ENCODE measurements at places on chromosomes 1 and 21. TPM values are rescaled to one million over a fixed set of nuclear protein-coding genes. Genes with fewer than 3 reads are reported as not detected.
A peak's percentile ranks its signal among the peaks of the same experiment; 100 is the strongest.

Gene VHLL
- not detected for polyA plus RNA-seq

Gene C1QC
- not detected for polyA plus RNA-seq

Gene TTC22
- 5.5 TPM for polyA plus RNA-seq

Gene SPOCD1
- not detected for polyA plus RNA-seq

Gene FMO2
- polyA plus RNA-seq, result not detected

Gene GBP3
- 10.2 TPM for polyA plus RNA-seq

DNA sequence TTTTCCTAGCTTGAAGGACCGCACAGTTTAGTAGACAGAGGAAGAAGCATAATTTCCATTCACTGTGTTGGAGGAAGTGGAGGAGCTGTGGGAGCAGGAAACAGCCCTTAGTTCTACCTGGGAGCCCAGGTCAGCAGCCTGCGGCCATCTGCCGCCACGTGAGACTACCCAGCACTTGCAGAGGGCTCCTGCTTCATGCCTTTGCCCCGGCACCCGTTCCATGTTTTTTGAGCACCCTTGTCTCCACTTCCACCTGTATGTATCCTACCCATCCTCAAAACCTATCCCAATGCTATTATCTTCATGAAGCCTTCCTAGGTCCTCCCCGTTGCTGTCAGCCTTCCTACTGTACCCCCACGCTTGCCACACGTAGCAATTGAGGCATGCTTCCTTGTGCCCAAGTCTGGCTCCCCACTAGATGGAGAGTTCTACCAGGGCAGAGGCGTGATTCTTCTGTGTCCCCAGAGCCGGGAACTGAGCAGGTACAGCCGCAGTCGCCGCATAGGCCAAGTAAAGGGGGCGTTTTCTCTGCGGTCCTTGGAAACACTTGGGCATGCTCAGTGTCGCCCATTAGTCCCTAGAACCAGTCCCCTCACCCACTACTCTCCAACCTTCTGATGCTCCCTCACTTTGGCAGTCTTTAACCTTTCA, 1.9 kb downstream of the SLC6A9 start:
- DNase-seq, result no peak
- H3K4me1 ChIP-seq, result peaks cover 18% of the 10 kb centered on the region
- H3K4me3 ChIP-seq, result peak overlapping the region; percentile 66

DNA sequence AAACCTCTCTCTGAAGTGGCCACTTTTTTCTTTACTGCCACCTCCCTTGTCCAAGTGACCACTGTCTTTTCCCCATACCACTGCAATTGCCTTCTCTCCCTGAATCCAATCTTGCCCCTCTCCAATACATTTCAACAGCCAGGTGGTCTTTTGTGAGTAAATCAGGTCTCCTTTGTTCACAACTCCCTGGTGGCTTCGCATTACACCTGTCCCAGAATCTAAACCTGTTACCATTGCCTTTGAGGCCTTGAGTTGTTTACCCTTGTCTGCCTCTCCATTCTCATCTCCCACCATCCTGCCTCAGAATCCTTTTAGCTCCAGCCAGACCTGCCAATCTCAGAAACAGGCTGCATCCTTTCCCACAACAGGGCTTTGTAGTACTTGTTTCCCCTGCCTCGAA, 21.8 kb upstream of the DYNLT5 start:
- H3K4me3 ChIP-seq, result no peak overlapping the region
- H3K27me3 ChIP-seq, result no peaks in the 10 kb centered on the region
- no peak overlapping the region for H3K27ac ChIP-seq
- no peak for DNase-seq

- no peak overlapping the region for H3K27ac ChIP-seq
- H3K4me1 ChIP-seq, result no peaks in the 10 kb centered on the region
- H3K4me3 ChIP-seq, result no peak overlapping the region
- DNase-seq, result no peak
- H3K36me3 ChIP-seq, result no peaks in the 10 kb centered on the region
- no peaks in the 10 kb centered on the region for H3K27me3 ChIP-seq
Observed at GRCh38 chr1:41580021-41580420, 95.5 kb upstream of the EDN2 start.

GRCh38 chr1:51627672-51628071, 10.8 kb downstream of the OSBPL9 start:
- no peak overlapping the region for H3K4me3 ChIP-seq
- H3K36me3 ChIP-seq, result no peaks in the 10 kb centered on the region
- no peaks in the 10 kb centered on the region for H3K4me1 ChIP-seq

GRCh38 chr1:167641786-167642500, 11.9 kb downstream of the RCSD1 start:
- peak; percentile 48 for DNase-seq
- peaks cover 99% of the 10 kb centered on the region for H3K4me1 ChIP-seq
- no peak overlapping the region for H3K4me3 ChIP-seq
- H3K36me3 ChIP-seq, result peaks cover 26% of the 10 kb centered on the region
- H3K27ac ChIP-seq, result peak overlapping the region; percentile 39
- H3K27me3 ChIP-seq, result no peaks in the 10 kb centered on the region

- no peaks in the 10 kb centered on the region for H3K4me1 ChIP-seq
- no peak overlapping the region for H3K4me3 ChIP-seq
- no peaks in the 10 kb centered on the region for H3K27me3 ChIP-seq
- H3K27ac ChIP-seq, result no peak overlapping the region
Observed at GRCh38 chr1:8016210-8016894, 9.8 kb downstream of the ERRFI1 start.

DNA sequence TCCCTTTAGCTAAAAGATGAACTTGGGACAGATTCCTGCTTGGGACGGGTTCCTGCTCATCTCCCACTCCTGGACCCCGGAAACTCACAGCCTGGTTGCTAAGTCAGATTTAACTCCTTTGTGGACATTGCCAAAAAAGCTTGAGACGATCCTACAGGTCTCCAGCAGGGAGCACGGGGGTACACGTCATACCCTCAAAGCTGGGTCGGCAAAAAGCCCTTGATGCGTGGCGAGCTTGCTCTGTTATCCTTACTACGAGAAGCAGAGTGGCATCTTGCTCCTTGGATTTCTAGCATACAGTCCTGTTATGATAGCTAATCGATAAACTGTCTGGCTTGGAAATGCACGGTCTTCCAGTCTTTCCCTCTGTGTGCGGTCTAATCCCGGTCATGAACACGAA, 60.8 kb upstream of the KRTAP19-8 start:
- no peaks in the 10 kb centered on the region for H3K27me3 ChIP-seq
- H3K36me3 ChIP-seq, result no peaks in the 10 kb centered on the region
- H3K27ac ChIP-seq, result no peak overlapping the region
- H3K4me3 ChIP-seq, result no peak overlapping the region
- DNase-seq, result no peak

- no peak for DNase-seq
- H3K36me3 ChIP-seq, result peaks cover 2% of the 10 kb centered on the region
- H3K27me3 ChIP-seq, result no peaks in the 10 kb centered on the region
- H3K4me1 ChIP-seq, result peaks cover 16% of the 10 kb centered on the region
- H3K27ac ChIP-seq, result no peak overlapping the region
Observed at GRCh38 chr1:160993544-160994193, 27.3 kb downstream of the F11R start.

DNA sequence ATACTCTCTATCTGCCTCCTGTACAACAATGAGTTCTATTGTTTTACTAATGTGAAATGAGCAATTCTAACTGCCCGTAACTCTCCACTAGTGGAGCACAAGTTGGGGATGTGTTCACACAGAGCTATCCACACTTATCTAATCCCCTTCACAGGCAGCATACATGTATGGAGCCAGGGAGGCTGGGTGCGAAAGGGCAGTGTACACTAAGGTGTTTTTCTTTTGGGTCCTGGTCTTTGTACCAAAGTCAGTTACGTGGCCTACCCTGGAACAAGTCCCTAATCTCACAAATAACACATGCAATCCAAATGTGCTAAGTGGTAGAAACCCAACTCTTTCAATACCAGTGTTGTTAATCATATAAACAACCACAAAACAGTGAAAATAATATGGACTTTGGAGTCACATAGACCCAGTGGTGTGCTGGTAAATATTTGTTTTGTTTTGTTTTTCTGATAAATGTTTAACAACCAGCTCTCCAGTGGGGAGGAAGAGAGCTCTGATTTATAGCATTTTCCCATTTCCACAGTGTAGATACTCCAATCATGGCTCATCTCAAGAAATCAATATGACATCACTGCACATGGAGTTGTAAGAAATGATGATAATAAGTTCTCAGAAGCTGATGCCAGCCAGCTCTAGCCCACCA, 319.9 kb upstream of the DUSP10 start:
- no peaks in the 10 kb centered on the region for H3K4me1 ChIP-seq
- H3K27me3 ChIP-seq, result no peaks in the 10 kb centered on the region
- H3K27ac ChIP-seq, result no peak overlapping the region

DNA sequence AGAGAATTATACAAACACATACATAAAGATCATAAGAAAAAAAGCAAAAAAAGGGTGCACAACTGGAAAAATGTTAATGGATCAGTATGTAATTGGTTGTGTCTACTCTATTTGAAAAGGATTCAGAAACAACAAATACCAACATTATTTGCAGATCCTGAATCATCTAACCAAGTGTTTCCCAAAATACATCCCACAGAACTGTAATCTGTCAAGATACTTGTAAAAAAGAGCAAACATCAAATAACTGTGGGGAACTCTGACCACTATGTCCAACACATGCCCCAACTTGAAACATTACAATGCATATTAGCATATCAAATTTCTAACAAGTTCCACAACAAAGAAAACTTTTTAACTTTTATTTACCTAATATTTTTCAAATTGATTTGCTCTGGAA, 22.6 kb downstream of the ANKRD13C start:
- no peaks in the 10 kb centered on the region for H3K36me3 ChIP-seq
- no peak overlapping the region for H3K27ac ChIP-seq
- H3K4me3 ChIP-seq, result no peak overlapping the region
- DNase-seq, result no peak
- H3K27me3 ChIP-seq, result no peaks in the 10 kb centered on the region
- H3K4me1 ChIP-seq, result peaks cover 5% of the 10 kb centered on the region

DNA sequence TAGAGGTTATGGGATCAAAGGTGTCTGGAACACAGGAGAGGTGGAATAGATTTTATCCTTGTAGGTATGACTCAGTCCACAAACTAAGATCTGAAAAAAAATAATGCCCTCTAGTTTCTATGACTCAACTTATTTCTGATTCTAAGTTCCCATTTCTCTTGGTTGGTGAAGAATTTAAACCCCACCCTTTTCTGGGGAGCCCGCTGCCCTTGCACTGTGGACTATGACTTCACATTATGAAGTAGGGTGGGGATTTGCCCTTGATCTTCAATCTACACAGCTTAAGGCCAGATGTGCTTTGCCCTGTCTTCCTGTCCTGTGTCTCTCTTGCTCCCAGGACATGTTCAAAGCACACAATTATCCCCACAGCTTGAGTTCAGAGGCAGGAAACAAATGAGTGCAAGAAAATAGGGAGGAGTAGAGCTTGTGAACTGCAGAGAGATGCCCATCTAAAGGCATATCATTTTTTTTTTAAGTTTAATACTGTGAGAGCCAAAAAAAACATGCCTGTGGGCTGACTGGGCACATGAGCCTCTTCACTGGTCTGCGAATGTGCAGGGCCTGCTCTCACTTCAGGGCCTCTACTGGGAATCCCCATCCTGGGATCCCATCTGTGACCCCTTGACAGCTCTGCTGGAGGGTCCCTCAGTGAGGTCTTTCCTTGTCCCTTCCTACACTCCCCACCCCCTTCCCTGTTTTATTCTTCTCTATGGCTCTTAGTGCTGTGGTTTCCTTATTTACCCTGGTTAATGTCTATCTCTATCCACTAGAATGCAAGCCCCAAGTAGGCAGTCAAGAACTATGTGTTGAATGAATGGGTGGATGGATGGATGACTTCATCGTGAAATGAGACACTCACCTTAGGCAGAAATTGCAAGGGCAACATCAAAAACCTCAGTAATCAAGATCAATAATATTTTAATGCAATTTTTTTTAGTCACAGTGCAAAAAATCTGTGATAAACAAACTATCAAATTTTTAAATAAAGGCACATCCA, 61.5 kb downstream of the CD58 start:
- no peaks in the 10 kb centered on the region for H3K27me3 ChIP-seq
- H3K27ac ChIP-seq, result peak overlapping the region; percentile 2
- no peak overlapping the region for H3K4me3 ChIP-seq
- no peak for DNase-seq

- H3K27ac ChIP-seq, result no peak overlapping the region
- no peak for DNase-seq
- no peaks in the 10 kb centered on the region for H3K4me1 ChIP-seq
- no peak overlapping the region for H3K4me3 ChIP-seq
- H3K36me3 ChIP-seq, result peaks cover 55% of the 10 kb centered on the region
Observed at GRCh38 chr21:42844411-42845113, 34.8 kb downstream of the WDR4 start.

GRCh38 chr21:44972821-44973220, 33.0 kb downstream of the SLX9 start:
- no peaks in the 10 kb centered on the region for H3K27me3 ChIP-seq
- no peak for DNase-seq
- H3K4me3 ChIP-seq, result no peak overlapping the region

- no peaks in the 10 kb centered on the region for H3K27me3 ChIP-seq
- no peak for DNase-seq
- H3K27ac ChIP-seq, result no peak overlapping the region
- no peaks in the 10 kb centered on the region for H3K4me1 ChIP-seq
- H3K36me3 ChIP-seq, result no peaks in the 10 kb centered on the region
Observed at GRCh38 chr1:54649130-54649898, 7.7 kb downstream of the MROH7 start.

GRCh38 chr21:46011267-46011967, 29.8 kb downstream of the COL6A1 start:
- H3K4me3 ChIP-seq, result no peak overlapping the region
- no peak for DNase-seq
- H3K27me3 ChIP-seq, result no peaks in the 10 kb centered on the region
- no peaks in the 10 kb centered on the region for H3K36me3 ChIP-seq

DNA sequence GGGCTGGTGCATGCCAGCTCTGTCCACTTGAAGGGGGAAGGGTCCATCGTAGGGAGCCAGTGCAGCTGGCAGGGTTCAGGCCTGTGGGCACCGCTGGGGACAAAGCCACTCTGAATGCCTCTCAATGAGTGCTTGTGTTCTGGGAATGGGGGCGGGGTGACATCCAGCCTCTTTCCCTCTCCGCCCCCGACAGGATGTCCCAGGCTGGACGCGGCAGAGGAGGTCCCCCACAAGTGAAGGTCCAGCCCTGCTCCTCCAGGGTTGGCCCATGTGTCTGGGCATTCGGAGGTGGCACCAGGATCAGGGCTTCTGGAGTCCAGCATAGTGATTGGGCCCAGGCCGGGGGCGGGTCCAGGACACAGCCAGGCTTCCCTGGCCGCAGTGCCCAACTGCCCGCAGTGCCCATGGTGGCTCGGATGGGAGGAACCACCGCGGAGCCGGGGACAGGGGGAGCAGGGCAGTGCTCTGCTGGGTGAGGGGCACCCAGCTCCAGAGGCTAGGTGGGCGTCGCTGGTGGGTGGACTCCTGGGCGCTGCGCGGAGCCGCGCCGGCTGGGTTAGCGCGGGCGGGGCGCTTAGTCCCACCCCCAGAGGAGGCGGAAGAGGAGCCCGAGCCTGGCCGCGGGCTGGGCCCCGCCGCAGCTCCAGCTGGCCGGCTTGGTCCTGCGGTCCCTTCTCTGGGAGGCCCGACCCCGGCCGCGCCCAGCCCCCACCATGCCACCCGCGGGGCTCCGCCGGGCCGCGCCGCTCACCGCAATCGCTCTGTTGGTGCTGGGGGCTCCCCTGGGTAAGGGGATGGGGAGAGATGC, at the start of gene SHISA4:
Gene SHISA4 (plus strand): TSS at position 617 of the 808 bp plus-strand sequence. CDS start 97 bp downstream, at position 714.
- DNase-seq, result no peak
- no peak within 1 kb of the TSS for H3K27ac ChIP-seq
- peaks cover 24% of the 10 kb centered on the region for H3K27me3 ChIP-seq
- no peaks in the 10 kb centered on the region for H3K36me3 ChIP-seq

- H3K4me3 ChIP-seq, result no peak overlapping the region
Observed at GRCh38 chr1:87100271-87100670, 185.8 kb downstream of the HS2ST1 start.

- H3K27me3 ChIP-seq, result no peaks in the 10 kb centered on the region
- H3K27ac ChIP-seq, result no peak overlapping the region
- H3K4me1 ChIP-seq, result no peaks in the 10 kb centered on the region
- H3K36me3 ChIP-seq, result no peaks in the 10 kb centered on the region
Observed at GRCh38 chr21:18449605-18450550, 46.3 kb upstream of the TMPRSS15 start.

Measured in CD4-positive, alpha-beta memory T cell (primary cell).